ENCODE measurements at places on chromosomes 13 and 19. TPM values are rescaled to one million over a fixed set of nuclear protein-coding genes. Genes with fewer than 3 reads are reported as not detected.

Gene ZNF582
- 5.1 TPM for total RNA-seq

- DNase-seq: no peak
Measured at GRCh38 chr13:27281420-27281819, 10.8 kb downstream of the RASL11A start.

Gene COL5A3
- 21.2 TPM for total RNA-seq

Gene PBX4
- 0.66 TPM for total RNA-seq

GRCh38 chr19:56740501-56740900 is 68.9 kb upstream of the ZNF835 start:
- no peak for DNase-seq

Gene RDH8
- total RNA-seq: not detected

DNA sequence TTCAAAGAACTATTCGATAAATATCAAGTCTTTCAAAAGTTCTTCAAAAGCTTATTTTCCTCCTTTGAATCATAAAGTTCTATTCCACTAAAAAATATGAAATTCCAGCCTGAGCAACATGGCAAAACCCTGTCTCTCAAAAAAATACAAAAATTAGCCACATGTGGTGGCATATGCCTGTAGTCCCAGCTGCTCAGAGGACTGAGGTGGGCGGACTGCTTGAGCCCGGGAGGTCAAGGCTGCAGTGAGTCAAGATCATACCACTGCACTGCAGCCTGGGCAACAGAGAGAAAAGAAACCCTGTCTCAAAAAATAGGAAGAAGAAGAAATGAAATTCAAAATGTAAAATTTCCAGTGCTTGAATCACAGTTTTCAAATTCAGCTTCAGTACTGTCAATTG is 24.6 kb downstream of the CAB39L start:
- DNase-seq: no peak

- DNase-seq: no peak
Measured at GRCh38 chr13:19264711-19265110, 83.1 kb upstream of the TUBA3C start.

GRCh38 chr13:106143392-106143791 is 392.1 kb downstream of the EFNB2 start:
- DNase-seq: no peak

DNA sequence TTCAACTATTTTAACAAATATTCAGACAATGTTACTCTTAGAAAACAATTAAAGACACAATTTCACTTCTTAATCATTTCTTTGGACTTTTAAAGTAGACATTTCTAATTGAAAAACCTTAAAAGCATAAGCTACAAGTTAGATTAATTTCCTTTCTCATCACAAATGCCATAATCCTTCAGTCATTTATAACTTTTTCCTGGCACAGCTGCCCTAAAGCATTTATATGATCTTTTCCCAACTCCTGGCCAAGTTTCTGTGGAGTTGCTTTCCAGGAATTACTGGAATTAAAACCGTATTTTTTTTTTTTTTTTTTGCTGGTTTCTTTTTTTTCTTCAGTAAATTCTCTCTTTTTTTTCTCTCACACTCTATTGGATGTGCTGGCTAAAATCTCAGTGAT is 615.9 kb downstream of the TBC1D4 start:
- DNase-seq: no peak

DNA sequence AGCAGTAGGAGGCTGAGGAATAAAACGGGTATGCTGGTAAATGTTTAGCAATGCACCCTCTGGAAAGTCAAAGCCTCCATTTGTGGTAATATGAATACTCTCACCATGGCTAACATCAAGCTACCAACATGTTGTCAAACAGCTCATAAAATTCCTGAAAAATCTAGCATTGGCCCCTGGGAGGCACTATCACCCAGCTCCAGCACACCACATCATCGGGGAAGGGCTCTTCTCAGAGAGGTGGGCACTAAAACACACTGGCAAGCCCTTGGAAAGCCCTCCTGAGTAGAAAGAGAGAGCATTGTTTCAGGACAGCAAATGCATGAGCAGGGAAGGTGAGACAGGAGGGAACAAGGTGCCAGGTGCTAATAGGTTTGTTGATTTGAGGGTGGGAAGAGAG is 53.9 kb upstream of the FLT1 start:
- no peak for DNase-seq

Gene SLC8A2
- 10.9 TPM for total RNA-seq

DNA sequence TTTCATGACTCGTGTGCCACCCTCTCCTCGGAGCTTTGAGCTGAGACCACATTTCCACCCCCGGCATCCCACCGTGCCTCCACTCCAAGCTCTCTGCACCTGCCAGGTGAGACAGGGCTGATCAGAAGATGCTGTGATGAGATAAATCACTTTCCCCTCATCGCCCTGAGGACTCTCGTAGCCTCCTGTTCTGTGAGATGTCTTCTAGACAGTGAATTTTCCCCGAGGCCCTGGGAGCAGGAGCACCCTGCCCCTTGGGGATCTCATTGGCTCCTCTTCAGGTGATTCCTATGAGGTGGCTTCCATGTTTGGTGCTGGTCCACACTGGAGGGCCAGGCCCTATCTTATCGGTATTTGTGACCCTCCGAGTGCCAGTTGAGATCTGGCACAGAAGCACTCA is 154.0 kb upstream of the TSHZ3 start:
- DNase-seq: peak; percentile 74

GRCh38 chr13:79427265-79427664 is 21.2 kb upstream of the RBM26 start:
- DNase-seq: no peak

DNA sequence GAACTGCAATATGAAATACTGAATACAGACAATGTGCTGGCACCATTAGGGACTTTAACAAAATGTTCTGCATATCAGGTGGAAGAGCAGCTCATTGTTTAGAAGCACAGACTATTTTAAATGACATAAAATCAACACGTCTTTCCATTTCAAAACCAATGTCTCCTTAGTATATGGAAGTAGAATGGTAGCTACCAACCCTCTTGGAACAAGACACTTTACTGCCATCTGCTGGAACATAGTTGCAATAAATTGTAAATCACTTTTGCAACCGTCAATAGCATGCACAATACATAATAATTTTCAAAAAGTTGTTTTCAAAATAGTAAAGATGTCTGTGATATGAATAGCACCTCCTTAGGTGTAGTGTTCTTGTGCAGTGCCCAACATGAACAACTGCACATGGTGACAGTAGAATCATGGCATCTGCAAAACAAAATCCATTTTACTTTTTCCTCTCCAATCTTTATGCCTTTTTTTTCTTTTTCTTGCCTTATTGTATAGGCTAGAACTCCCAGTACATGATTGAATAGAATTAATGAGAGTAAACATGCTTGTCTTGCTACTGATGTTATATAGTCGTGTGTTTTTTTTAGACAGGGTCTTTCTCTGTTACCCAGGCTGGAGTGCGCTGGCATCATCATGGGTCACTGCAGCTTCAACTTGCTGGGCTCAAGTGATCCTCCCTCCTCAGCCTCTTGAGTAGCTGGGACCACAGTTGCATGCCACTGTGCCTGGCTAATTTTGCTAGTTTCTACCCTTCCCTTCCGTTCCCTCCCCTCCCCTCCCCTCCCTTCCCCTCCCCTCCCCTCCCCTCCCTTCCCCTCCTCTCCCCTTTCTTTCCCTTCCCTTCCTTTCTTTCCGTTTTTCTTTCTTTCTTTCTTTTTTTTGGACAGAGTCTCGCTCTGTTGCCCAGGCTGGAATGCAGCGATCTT is 7.8 kb upstream of the LYPD5 start:
- DNase-seq: no peak

GRCh38 chr19:39951686-39952085 is 17.3 kb upstream of the FCGBP start:
- no peak for DNase-seq

Gene FFAR3
- total RNA-seq: not detected

DNA sequence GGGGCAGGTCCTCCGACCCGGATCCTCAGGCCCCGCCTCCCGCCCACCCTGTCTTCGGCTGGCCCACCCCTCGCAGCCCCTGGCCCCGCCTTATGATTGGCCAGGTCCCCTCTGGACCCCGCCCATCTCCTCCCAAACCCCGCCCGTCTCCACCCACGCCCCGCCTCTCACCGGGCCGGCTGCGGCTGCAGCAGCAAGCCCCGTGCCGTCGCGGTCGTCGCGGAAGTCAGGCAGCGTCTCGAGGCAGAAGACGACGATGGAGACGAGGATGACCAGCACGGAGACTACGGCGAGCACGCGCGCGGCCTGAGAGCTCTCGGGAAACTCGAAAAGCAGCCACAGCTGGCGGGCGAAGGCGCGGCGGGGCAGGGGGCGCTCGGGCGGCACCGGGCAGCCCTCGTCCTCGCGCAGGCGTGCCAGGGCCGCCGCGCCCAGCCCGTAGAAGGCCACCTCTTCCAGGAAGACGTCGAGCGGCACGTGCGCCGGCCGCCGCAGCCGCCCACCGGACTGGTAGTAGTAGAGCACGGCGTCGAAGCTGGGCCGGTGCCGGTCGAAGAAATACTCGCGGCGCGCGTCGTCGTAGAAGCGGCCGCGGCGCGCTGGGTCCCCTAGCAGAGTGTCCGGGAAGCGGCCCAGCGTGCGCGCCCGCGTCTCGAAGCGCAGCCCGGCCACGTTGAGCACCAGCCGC is 495 bp downstream of the KCNA7 start:
- DNase-seq: no peak

- no peak for DNase-seq
Measured at GRCh38 chr13:36251017-36251416, 36.7 kb upstream of the SOHLH2 start.

Gene DKKL1
- total RNA-seq: 0.83 TPM

Gene PABPC3
- total RNA-seq: 0.17 TPM

- DNase-seq: peak; percentile 12
Measured at GRCh38 chr13:32838945-32839344, 177.3 kb upstream of the KL start.

GRCh38 chr13:113622791-113623490 is 35.1 kb downstream of the ATP4B start:
- DNase-seq: no peak

DNA sequence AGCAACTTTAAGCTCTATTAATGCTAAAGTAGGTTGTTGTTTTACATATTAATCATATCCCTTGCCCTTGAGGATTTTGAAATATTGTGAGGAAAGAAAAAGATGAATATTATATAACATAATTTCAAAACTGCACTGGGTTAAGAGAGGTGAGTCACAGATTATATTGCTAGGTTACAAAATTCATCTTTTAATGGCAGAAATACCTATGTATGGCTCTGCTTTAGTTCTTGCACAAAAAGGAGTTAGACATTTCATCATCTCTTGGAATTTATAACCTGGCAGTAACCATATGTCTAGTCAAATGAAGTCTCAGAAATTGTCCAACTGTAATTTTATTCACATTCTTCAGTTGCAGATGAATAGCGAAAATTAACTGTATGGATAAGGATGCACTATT is 2041.1 kb downstream of the OLFM4 start:
- DNase-seq: no peak

- DNase-seq: no peak
Measured at GRCh38 chr13:78603240-78603957, at the start of gene POU4F1. Gene POU4F1, minus strand, starts transcription at chr13:78603552. Its CDS starts 226 bp downstream, at chr13:78603326.

- no peak for DNase-seq
Measured at GRCh38 chr19:610071-610800, 20.6 kb downstream of the HCN2 start.

DNA sequence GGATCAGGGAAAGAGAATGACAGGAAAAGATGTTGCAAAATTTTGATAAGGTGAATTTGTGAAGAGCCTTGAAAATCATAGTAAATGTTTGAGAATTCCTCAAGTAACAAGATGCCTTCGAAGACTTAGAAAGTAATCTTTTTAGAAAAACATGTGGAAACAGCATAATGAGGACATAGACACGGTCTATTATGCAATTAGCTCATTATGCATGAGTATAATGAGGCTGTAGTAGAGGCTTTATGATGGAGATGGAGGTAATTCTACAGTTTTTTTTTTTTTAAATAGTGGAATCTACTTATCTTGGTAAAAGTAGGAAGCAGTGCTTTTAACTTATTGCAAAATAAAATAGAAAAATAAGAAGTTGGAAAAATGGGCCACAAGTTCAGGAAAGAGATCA is 1329.1 kb upstream of the SPRY2 start:
- no peak for DNase-seq

Gene NECTIN2
- 72.4 TPM for total RNA-seq

- DNase-seq: no peak
Measured at GRCh38 chr13:97310809-97311436, 88.8 kb downstream of the MBNL2 start.

Gene SHC2
- 35.6 TPM for total RNA-seq

GRCh38 chr13:87123987-87124784 is 547.0 kb upstream of the SLITRK5 start:
- no peak for DNase-seq

- no peak for DNase-seq
Measured at GRCh38 chr13:26048741-26049140, 3.1 kb downstream of the SHISA2 start.

GRCh38 chr13:75050419-75051046 is 431.4 kb downstream of the TBC1D4 start:
- no peak for DNase-seq

- DNase-seq: no peak
Measured at GRCh38 chr19:11581740-11582139, 4.3 kb upstream of the ACP5 start.

- no peak for DNase-seq
Measured at GRCh38 chr13:73828811-73829210, 305.4 kb downstream of the KLF12 start.

- no peak for DNase-seq
Measured at GRCh38 chr13:79457948-79458347, 23.0 kb upstream of the NDFIP2 start.

GRCh38 chr13:54124700-54125099 is 1096.1 kb downstream of the OLFM4 start:
- DNase-seq: no peak

Gene PGLYRP1
- total RNA-seq: not detected

DNA sequence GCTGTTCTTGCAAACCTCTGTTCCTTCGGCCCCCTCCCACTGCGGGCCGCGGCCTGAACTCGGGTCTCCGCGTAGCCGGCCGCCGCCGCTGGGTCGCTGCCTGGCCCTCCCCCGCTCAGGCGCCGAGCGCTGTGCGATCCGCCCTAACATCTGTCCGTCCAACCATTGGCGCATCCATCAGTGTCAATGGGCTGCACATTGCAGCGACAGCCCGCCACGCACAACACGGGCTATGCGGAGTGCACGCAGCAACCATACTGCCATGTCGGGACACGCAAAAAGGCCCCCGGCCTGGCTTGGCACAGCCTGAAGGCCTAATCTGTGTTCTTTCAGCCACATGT is 2.6 kb upstream of the TSHZ3 start:
- DNase-seq: no peak

GRCh38 chr19:5001615-5002014 is 32.7 kb downstream of the KDM4B start:
- no peak for DNase-seq

DNA sequence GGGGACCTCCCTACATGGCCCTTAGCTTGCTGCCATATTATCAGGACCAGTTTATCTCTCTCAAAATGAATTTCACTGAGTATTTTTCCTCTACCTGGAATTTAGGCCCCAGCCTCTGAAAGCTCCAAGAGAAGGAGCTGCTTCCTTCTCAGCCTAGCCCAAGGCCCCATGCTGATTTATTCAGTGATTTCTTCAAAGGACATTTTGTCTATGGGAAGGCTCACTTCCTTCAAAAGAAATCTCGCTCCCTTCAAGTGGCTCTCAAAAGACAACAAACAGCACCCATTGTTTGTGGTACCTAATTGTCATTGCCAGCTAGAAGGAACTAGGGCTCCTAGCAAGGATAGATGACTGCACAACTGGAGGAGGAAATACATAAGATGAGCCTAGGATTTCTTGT is 172.4 kb downstream of the SLC7A1 start:
- no peak for DNase-seq
